Fibroblast of skin of right quadriceps (primary cell): ENCODE measurements at places on chromosomes 4 and X.

GRCh38 chrX:56728752-56729151 is 291 bp upstream of the NBDY start:
- DNase-seq = peak; percentile 17

DNA sequence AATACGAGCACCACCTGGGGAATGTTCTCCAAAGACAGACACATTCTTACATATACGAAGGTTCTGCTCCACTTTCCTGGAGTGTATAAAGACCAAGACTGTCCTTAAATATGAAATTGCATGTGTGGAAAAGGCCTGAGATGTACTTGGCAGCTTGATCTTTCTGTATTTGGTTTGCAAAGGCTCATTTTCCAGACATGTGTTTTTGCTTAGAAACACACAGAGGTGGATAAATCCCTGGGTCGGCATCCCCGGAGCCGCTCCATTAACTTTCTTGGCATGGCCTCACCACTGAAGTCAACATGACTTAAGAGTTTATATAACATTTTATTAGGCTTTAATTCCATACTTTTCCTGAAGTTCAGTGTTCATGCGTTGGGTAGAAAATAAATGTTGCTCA is 239.4 kb downstream of the LDB2 start:
- DNase-seq = peak; percentile 69

- no peak for DNase-seq
Observed at GRCh38 chr4:151887816-151888180, 127.0 kb upstream of the GATB start.

DNA sequence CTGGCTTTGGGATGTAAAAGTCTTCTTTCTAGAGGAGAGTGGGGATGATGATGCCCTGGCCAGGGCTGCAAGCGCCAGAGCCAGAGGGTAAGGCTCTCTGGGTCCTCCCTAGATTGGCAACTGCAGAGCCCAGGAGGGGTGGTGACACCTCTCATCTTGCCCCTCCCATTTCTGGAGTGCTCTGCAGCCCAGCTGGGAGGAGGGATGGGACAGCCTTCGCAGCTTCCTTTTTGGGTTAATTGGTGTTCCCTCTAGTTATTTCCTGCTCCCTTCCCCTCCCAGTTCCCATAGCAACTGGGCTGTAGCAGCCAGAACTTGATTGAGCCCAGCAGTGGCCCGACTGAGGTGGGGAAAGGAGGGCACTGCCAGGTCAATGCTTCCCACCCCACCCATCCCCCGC is 19.2 kb downstream of the NALF2 start:
- DNase-seq = no peak

DNA sequence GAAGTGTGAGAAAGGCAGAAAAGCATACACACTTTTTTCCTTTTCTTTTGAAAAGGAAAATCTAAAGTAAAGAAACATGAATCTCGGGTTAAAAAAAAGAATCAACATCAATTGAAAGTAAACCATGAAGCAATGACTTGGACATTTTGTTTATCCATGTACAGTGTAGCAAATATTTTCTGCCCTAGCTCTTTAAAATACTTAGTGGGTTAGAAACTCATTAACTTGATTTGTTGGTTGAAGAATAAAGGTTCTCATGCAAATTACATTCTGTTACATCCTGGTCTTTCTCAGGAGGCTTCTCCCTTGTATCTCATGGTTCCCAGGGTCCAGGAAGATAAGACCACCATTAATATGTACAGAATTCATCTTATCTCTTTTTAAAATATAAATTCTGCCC is 9.0 kb upstream of the MEPE start:
- DNase-seq = no peak
